Bone marrow (tissue), 2 donors: ENCODE measurements at places on chromosomes 16 and 17.

GRCh38 chr17:60158751-60159478 is 9.1 kb downstream of the CA4 start:
- no peak for DNase-seq

DNA sequence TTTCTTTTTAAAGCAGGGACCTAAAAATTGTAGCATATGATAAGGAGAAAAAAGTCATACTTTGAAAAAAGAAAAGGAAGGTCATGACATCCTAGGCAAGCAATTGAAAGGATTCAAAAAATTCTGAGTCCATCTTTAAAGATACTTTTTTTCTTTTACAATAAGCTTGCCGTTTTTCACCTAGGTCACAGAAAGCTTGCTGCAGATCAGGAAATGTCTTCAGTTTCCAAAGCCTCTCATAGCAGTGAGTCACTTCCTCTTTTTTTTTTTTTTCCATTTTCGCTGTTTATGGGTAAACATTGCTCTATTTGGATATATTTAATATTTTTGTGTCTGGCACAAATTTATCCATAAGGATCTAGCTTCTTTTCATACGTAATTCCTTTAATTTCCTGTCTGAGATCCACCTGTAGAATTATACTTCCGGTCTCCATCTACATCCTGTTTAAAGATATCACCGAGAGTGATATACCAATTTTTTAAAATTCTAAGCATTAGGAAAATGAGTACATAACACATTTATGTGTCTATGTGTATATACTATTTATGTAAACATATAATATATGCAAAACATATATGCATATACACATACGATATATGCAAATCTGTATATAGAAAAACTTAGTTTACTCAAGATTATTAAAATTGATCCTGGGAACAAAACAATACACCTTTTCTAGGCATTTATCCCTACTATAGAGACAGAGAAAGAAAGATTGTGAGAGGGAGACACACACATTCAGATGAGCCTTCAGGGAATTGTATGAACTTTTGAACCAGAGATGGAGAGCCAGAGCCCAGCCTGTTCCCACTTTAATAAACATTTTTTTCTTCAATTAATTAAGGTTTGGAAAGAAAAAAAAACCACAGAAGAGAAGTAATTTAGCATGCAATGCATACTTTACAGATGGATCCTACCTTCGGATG is 134.4 kb downstream of the SKAP1 start:
- DNase-seq = no peak

DNA sequence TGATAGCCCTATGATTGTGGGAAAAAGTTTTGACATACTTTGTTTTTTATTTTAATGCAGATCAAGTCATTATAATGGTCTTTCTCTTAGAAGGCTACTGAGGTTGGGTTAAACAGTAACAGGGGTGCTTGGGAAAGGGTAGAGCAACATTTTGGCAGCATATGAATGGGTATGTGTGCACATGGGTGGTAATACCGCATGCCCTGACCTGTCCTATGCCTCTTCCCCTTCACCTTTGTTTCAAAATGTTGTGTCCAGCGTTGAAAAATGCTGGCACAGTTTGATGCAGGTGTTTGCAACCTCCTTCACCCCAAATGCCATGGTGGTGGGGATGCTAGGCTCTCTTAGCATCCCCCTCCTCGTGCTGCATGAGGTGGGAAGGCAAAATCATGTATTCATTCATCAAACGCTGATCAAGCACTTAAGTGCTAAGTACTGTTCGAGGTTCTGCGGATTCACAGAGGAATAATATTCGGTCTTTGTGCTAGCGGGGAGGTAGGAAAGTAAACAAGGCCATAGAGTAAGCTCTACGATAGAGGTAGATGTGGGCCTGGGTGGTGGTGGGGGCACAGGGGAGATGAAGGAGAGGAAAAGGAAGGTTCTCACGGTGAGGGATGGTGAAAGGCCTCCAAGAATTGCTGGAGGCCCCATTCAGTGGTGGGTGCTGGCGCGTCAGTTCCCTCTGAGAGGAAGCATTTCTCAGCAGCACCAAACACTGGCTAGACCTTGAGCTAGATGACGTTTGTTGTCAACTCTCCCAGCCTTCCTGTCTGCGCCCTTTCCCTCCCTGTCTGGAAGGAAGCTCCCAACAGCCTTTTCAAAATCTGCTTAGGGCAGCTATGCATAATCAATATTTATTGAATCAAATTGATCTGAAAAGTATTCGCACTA is 13.3 kb upstream of the MARCHF10 start:
- no peak for DNase-seq

- no peak for DNase-seq
These were observed 2.4 kb downstream of the MMP15 start for GRCh38 chr16:58027916-58028455.

GRCh38 chr17:65711671-65712276 is 150.3 kb upstream of the AXIN2 start:
- DNase-seq = no peak

GRCh38 chr17:55444471-55445441 is 23.1 kb upstream of the MMD start:
- no peak for DNase-seq

DNA sequence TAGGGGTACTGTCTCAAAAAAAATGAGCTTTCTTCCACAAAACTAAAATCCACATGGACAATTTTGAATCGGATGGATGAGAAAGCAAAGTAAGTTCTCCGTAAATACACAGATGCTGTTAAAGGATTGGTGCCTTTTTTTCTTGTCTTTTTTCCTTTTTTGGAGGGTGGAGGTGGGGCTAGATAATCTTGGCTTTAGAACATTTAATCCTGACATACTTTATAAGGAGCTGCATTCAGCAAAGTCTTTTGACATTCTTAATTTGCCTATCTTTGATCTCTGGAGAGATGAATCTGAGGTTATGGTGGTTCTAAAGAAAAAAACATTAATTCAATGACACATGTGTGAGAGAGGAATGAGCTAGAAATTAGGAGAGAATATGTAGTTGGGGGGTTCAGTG is 312.3 kb upstream of the KCNJ16 start:
- no peak for DNase-seq

GRCh38 chr17:48843187-48843900 is 12.5 kb downstream of the CALCOCO2 start:
- DNase-seq = no peak

DNA sequence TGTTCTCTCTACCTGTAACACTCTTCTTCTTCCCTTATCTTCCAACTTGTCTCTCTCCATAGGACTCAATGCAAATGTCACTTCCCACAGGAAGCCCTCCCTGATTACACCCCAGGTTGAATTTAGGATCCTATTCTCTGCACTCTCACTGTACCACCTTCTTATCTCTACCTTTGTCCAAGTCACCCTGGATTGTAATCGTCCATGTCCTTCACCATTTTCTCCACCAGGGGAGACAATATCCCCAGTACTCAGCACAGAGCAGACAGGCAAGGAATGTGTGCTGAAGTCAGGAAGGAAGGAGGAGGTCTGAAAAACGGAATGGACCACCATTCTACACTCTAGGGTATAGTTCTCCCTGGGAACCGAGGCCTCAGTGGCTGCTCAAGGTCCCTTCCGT is 14.2 kb downstream of the C16orf82 start:
- no peak for DNase-seq

GRCh38 chr17:16068323-16068722 is 68.7 kb downstream of the TTC19 start:
- DNase-seq = no peak

DNA sequence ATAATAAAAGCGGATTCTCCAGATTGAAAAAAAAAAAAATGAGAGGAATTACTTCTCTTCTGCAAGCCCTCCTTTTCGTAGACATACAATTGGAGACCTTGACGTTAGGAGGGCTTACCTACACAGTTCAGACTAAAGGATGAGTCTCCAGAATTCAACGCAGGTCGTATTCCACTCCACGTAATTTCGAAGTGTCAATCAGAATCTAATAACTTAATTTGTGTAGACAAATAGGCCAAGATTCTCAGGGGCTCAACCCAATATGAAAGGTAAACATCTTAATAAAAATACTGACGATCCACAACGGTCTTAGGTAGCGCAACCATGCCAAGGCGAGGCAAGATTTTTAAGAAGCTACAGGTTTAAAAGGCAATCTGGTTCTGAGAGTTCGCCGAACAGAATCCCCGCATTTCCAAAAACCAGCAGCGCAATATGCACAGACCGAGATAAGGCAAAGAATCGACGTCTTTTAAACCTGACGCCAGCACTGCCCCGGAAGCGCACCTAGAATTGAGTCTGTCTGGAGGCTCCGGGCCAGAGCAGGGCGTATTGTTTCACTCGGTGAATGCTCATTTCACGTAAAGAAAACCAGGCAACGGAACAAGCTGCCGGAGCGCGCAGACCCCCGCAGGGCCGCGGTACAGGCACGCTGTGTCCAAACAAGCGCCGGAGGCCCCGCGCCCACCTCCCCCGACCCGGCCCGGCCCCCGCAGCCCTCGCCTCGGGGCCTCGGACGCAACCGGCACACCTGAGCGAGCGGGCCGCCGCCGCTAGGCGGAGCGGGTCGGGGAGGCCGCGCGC is 623 bp downstream of the MBTPS1 start:
- no peak for DNase-seq

GRCh38 chr17:27506348-27507218 is 50.3 kb downstream of the KSR1 start:
- no peak for DNase-seq

- no peak for DNase-seq
These were observed 693.5 kb upstream of the EEF2KMT start for GRCh38 chr16:5791011-5791657.

GRCh38 chr16:48583075-48584065 is 26.6 kb downstream of the N4BP1 start:
- DNase-seq = no peak

DNA sequence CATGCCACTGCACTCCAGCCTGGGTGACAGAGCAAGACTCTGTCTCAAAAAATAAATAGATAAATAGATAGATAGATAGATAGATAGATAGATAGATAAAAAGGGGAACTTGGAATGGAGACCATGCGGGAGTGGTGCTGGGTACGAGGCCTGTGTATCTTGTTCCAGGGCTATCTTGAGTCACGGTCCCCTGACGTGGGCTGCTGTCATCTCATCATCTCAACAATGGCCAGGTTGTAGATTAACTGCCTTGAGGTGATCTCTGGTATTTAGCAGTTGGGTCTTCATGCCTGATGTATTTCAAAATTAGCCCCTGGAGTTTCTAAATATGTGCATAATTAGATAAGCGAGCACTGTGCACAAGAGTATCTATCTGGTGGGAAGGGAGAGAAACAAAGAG is 212.1 kb downstream of the CDRT15L2 start:
- no peak for DNase-seq

GRCh38 chr16:56933828-56934598 is 2.1 kb downstream of the HERPUD1 start:
- no peak for DNase-seq

- DNase-seq = no peak
These were observed 84.9 kb downstream of the ABCA8 start for GRCh38 chr17:68870161-68870826.

DNA sequence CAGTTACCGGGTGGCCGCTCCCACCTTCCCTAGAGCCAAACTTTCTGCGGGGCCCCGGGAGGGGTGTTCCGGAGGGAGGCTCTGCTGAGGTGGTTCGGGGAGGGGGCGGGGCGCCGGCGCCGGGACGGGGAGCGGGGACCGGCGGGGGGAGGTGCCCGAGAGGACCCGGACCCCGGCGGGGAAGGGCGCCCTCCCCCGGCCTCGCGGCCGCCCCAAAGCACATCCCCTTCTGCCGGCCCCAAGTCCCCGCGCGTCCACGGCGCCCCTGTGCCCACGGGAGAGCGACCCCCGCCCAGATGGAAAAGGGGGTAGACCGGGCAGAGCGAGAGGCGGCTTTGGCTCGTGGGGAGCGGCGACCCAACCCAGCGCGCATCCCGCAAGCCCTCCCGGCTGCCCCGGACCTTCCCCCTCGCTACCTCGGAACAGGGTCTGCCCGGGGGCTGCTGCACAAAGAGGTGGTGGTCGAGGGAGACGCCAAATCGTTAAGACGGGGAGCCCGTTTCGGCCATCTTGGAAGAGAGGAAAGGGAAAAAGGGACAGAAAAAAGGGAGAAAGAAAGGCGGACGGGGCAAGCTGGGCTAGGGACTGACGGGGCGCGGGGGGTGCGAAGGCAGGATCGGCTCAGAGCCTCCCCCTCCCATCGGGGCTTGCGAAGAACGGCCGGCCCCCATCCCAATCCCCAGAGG is 530 bp downstream of the PCGF2 start:
- no peak for DNase-seq

- no peak for DNase-seq
These were observed 72.5 kb upstream of the IRX3 start for GRCh38 chr16:54359081-54359480.

DNA sequence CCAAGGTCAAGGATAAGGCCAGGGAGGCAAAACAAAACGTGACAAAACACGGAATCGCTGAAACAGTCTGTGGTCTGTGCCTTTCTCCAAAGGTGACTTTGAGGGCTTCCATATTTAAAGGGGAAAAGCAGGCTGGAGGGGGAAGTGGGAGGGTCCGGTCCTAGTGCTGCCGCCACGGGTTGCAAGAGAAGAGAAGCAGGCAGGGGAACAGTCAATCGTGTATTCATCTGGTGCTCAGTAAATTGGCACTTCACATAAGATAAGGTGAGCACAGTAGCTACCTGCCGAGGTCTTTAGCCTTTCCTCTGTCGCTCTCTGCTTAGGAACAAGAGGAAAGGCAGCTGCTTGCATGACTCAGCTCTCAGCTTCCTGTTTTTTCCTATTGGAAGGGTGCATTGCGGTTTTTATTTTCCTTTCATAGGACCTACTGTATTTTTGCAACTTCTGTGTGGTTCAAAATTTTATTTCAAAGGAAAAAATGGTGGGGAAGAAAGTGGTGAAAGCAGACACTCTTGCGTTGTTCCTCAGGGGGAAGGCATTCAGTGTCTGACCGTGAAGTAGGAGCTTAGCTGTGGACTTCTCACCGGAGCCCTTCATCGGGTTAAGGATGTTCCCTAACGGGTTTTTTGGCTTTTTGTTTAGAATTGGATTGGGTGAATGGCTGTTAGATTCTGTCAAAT is 7.1 kb upstream of the LGALS3BP start:
- no peak for DNase-seq

- no peak for DNase-seq
These were observed 77.0 kb upstream of the AXIN2 start for GRCh38 chr17:65638221-65638975.

DNA sequence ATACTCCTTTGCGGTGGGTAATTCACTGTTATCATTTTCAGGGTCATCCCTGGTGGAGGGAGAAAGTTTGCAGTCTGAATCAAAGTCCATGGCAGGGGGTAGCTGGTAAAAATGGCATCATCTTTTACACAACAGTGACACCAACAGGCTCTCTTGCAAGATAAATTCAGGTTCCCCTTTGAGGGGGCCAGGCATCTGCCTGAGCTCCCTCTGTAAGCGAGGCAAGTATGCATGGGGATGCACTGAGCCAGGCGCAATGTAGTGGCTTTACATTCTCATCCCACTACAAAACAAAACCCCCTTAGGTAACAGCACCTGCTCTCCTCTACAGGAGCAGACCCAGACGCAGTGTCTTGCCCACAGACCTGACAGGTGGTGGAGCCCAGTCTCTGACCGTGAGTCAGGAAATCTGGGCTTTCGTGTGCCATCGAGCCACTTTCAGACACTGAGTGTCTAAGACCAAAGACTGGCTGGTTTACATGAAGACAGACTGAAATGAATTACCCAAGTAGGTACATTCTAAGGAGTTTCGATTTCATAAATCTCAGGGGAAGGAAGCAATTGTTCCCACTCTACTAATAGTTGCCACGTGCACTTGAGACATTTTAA is 17.7 kb downstream of the LITAFD start:
- no peak for DNase-seq

GRCh38 chr17:19418251-19418992 is 7.4 kb downstream of the RNF112 start:
- no peak for DNase-seq
